NCI-H1417 (cell line): ENCODE measurements at places on chromosomes 6 and 20.

DNA sequence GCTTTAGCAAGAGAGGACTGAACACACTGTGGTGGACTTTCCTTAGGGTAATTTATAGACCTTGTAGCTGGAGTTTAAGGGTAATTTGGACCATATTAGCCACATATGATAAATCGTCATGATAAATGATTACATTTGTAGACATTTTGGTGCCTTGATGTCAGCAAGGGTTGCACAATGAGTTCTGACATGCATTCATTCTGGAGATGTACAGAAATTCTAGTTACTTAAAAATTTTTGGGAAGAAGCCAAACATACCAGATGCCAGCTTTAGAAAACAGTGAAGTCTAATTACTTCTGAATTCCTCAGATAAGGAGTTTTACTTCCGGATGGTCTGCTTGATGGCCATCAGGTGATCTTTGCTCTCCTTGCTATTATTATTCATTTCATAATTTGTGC is 653.1 kb downstream of the TBC1D32 start:
- no peak for DNase-seq

GRCh38 chr6:17530321-17530835 is 69.7 kb upstream of the FAM8A1 start:
- DNase-seq = no peak

DNA sequence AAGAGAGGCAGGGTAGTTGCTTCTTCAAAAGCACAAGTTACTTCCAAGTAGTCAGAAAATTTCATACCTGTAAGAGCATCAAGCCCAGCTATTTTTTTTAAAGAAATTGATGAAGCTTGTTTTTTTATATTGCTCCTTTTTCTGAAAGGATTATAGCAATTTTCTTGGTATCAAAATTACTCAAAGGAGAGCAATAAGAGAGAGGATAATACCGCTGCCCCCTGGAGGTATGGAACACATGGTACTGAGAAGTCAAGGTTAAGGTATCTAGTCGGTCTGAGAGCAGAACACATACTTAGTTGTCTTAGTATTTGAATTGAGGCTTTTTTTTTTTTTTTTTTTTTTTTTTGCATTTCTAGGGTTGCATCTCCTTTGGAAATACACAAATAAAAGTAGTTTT is 59.4 kb downstream of the ADGRF5 start:
- DNase-seq = no peak

GRCh38 chr20:3820901-3821727 is 767 bp downstream of the AP5S1 start:
- no peak for DNase-seq

DNA sequence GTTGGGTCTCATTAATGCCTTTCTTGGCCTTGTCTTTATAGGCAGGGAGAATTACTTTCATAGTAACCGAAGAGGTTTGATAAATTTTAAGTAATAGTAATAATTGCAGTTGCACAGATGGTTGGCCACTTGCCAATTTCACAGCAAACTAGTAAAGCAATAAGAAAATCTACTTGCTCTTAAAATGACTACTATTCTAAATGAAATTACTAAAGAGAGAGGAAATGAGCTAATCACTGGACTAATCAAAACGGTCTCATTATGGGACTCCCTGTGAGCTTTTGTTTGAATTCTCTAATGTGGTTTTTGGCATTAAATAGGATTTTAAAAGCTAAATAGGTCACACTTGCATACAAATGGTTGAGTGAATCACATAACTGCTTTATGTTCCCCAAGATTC is 227.4 kb upstream of the PLN start:
- no peak for DNase-seq

- no peak for DNase-seq
These were observed 10.5 kb upstream of the RSPO4 start for GRCh38 chr20:1012359-1013168.

GRCh38 chr20:54004445-54004844 is 65.9 kb downstream of the BCAS1 start:
- no peak for DNase-seq

DNA sequence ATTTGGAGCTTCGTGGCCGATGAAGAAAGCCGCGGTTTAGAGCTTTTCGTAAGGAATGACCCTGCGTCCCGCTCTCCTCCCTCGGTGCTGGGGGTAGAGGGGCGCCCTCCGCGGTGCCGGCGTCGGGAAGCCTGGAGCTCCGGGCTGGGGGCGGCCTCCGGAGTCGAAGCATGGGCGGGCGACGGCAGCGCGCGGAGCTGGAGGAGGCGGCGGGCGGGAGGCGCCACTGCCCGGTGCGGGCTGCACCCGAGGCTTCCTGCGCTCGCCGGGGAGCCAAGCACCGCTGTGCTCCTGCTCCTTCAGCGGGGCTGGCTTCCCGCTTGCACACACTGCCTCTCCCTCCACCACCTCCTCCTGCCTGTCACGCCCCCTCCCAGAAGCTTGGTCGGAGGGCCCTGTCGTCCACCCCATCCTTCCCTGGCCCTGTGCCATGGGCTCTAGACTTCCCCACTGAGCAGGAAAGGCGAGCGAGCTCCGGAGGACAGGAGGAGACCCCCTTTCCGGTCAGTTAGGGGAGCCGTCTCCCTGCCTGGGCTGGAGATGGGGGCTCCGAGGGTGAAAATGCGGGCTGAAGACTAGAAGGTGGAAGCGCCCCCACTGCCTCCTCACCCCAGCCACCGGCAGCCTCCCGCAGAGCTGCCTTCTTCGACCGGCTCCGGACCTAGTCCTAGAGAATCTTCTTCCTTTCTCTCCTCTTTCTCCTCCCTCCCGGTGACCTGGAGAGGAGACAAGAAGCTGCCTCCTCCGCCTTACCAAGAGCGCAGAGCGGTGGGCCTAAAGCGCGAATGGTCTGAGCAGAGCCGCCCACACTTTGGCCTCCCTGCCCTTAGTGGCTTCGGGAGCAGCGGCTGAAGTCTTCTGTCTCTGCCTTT is 1.8 kb downstream of the CDH4 start:
- DNase-seq = peak; percentile 41

DNA sequence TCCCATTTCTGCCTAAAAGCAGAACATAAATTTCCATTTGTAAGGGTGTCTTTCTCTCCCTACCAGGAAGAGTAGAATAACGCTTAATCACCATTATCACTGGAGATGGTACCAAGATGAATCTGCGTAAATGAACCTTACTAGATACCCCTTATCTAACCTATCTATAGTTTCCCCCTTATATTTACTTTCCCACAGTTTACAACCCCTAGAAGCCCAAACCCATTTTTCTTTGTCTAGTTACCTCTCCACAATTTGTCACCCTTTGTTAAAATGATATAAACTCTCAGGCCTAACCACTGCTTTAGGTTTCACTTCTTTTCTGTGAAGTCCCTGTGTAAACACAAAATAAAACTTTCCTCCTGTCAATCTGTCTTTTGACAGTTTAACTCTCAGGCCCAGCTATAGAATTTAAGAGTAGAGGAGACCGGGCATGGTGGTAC is 45.5 kb downstream of the PCNA start:
- no peak for DNase-seq

DNA sequence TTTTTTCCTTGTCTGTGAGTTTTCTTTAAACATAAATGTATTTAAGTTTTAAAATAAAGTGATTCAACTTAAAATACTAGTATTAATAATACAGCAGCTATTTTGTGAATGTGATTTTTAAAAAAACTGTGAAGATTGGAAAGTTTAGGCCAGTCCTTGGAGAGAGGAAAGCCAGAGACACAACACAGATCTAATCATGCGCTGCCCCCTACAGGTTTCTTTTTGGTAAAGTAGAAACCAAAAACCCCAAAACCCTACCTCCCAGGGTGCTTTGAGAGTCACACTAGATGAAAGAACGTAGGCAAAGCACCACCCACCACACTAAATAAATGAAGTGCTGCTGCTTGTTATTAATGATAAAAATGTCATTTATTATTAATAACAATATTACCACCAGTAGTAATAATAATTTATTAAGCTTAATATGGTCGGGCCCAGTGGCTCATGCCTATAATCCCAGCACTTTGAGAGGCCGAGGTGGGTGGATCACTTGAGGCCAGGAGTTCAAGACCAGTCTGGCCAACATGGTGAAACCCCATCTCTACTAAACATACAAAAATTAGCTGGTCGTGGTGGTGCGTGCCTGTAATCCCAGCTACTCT is 33.7 kb downstream of the SLC9A8 start:
- DNase-seq = peak; percentile 71

- peak; percentile 46 for DNase-seq
These were observed 28.5 kb downstream of the TASP1 start for GRCh38 chr20:13610184-13610583.

GRCh38 chr20:32162351-32162750 is 45.2 kb downstream of the PLAGL2 start:
- no peak for DNase-seq

- no peak for DNase-seq
These were observed 182.4 kb downstream of the TSHZ2 start for GRCh38 chr20:53154540-53154939.

DNA sequence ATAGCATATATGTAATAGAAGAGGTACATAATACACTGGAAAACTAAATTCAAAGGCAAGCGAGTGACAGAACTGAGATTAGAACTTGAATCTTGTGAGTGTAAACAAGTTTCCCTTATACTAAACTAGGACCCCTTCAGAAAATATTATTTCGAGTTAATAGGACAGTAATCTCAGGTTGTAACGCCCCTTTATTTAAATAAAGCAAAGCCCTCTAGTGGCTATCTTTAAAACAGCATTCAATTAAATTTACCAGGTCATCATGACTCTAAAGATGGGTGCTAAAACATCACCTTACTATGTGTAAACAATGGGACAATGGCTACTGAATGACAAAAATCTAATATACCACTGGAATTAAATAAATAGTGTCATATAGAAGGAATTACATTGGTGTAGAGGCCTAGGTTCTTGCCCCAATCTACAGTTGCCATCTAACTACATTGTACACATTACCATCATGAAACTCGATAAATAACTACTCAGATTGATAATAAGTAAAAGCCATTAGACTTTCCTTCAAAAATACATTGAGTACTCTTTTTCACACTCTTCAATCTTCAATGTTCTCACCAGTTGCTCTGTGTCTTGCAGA is 255.4 kb upstream of the IRAK1BP1 start:
- no peak for DNase-seq

GRCh38 chr6:20845592-20845991 is 311.3 kb downstream of the CDKAL1 start:
- DNase-seq = no peak

- DNase-seq = no peak
These were observed 4.6 kb downstream of the SGK2 start for GRCh38 chr20:43563429-43563828.

GRCh38 chr6:113315879-113316278 is 541.3 kb upstream of the MARCKS start:
- DNase-seq = no peak

DNA sequence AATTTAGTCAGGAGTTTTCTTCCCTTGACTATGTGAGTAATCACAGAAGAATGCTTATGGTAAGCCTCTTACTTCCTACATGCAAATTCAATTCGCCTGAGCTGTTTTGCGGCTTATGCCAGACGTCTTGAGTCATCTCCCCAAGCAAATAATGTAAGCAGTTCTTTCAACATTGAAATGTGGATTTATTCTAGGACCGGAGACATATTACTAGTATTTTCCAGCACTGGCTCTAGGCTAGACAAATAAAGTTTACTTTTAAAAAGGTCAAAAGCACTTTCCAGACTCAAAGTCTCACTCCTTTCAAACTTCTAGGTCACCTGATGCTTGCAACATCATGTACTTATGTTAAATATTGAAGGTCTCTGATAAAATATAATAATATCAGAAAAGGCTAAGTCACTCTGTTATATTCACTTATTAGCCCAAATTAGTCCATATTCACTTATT is 38.1 kb upstream of the NOX3 start:
- no peak for DNase-seq

DNA sequence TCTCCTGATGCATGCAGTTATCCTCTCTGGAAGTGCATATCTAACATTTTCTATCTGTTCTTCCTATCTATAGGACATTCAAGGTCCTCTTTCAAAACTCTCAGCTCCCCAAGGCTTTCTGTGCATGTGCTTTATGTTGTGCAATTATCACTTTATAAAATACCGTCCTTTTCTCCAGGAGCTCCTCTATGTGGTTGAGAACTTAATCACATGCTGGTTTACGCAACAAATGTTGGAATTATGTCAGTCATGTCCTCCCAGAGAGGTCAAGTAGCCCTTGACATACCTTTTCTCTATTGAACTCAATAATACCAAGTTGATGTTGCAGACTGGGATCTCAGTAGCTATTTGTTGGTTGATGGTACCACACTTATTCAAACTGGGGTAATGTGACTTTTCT is 388.4 kb downstream of the BTBD3 start:
- DNase-seq = no peak

GRCh38 chr6:105821027-105821426 is 265.1 kb upstream of the PRDM1 start:
- DNase-seq = no peak

DNA sequence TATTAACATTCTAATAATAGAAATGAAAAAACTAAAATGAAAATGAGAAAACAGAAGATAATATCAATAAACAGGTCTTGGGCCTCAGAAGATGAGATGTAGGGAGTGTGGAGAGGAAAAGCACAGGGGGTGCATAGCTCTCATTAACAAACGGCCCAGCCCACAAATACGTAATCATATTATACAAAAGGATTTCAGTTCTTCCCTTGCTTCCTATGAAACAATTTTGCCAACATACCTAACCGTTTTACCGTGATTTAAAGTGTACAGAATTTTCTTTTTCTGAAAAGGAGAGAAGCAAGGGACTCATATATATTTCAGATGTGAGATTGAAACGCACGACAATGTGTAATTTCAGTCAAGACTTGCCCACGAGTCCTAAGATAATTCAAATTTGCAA is 136.0 kb downstream of the HFE start:
- peak; percentile 58 for DNase-seq

- no peak for DNase-seq
These were observed 17.4 kb upstream of the SIRPB1 start for GRCh38 chr20:1637226-1637625.

- no peak for DNase-seq
These were observed 1.3 kb upstream of the HLA-A start for GRCh38 chr6:29941016-29941415.

DNA sequence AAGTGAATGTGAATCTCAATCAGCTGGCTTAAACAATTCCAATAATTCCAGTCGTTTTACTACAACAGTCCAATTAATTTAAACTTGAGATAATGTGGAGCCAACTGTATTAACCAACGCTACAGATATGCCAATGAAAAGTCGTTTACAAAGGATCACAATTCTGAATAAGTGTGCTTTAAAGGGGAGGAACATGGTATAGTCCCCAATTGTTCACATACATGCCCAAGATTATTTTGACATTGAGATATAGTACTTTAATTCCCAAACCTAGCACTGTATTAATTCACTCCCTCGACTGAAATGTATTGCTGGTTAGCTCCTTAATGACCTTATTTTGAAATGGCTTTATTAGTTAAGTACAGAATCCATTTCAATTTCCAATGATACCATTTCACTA is 2.5 kb downstream of the AKIRIN2 start:
- DNase-seq = no peak

DNA sequence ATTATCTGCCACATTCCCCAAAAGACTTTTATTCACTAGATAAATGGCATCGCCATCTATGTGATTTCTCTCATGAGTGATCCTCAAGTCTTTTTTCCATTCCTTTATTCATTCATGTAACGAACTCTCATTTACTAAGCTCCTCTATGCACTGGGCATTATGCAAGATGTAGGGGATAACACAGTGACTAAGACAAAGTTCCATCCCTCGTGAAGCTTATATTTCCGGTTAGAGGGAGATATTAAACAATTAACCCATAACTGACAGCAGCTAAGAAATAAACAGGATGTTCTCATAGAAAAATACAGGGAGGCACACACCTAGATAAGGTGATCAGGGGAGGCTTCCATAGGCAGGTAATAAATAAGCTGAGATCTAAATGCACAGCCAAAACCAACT is 17.2 kb upstream of the PREX1 start:
- DNase-seq = no peak
